B cell (primary cell): ENCODE measurements at places on chromosomes 2 and 18.

- DNase-seq = no peak
Measured at GRCh38 chr2:122886479-122887145, 1131.2 kb downstream of the TSN start.

DNA sequence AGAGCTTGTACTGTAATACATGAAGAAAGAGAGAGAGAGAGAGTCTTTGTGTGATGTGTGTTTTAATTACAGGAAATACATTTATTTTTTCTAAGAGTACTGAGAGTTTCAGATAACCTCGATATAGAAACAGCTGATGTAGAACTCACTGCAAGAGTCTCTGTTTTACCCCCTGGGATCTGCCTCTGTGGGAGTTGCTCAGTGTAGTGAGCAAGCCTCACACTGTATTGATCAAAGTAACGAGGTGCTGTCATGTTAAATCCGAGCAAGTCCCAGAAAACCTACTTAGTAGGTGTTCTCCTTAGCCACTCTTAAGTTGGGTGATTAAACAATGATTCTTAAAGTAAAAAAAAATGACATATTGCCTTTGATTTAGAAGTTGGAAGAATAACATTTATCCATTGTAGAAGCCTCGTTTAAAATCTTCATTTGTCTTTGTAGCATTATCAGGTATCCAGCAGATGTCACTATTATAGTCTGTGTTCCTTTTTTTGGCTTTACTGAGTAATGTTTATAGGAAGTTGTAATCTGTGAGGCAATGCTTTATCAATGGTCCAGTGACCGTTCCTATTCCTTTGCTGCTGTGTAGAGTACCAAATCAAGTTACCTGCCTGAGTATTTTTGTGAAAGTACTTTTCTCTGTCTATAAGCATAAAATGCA lies 219.0 kb downstream of the MYO3B start:
- DNase-seq = no peak

GRCh38 chr2:16318474-16319195 lies 347.0 kb downstream of the CYRIA start:
- no peak for DNase-seq

- no peak for DNase-seq
Measured at GRCh38 chr18:32877371-32877770, 104.5 kb upstream of the KLHL14 start.

DNA sequence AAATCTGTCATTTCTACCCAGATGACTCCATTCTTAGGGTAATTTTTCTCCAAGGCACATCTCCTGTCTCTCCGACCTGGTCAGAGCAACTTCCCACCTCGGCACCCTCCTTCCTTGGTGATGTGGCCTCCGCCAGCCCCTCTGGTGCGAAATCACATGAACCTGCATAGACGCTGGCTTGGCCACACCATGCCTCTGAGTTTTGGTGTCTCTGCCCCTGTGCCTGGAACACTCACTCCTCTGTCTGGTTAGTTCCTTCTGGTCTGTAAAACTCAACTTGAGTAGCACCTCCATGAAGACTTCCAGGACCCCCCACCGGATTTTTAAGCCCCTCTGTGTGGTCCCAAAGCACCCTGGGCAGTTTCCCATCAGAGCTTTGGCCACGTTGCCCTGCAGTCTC lies 83.2 kb upstream of the OTOS start:
- no peak for DNase-seq

DNA sequence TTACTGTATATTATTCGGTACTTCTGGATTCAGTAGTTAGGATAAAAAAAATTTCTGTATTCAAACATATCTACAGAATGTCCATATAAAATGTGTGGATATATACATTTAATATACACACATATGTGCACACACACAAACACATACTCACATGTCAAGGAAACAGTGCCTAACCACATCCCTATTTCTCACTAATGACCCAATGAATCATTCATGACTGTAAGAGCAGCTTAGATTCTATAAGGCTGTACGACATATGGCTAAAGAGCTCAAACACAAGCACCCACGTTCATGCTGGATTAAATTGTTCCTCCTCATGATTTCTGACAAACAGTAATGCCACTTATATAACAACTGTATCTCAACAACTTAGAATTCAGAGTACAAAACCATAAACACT lies 457.3 kb downstream of the ADCYAP1 start:
- DNase-seq = no peak

DNA sequence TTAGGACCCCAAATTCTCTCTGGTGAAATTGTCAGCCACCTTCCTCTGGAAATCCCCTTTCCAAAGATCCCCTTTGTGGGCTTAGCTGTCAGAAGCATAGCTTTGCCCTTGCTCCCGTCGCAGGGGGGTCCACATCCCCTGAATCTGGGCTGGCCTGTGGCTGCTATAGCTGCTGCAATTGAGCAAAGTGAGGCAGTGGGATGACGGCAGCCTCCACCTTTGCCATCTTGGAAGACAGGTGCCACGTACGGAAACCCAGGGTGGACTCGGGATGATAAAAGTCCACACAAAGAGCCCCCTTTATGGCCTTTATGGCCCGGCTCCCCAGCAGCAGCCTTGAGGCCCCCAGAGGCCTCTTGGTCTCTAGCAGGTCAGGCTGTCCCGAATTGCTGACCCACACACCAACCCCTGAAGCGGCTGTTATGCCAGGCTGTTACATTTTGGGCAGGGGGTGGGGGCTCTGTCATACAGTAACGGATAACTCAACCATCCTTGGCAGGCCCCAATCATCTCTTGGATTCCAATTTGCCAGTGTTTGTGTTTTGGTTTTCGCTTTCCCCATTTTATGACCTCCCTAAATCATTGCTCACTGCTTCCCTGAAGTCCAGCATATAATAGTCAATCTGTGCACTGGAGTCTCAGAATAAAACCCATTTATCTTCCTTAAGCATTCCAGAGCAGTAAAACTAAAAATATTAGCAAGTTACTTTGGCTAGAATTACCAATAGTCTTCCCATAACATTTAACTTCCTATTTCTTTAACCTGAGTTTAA lies 33.2 kb upstream of the ID2 start:
- no peak for DNase-seq

DNA sequence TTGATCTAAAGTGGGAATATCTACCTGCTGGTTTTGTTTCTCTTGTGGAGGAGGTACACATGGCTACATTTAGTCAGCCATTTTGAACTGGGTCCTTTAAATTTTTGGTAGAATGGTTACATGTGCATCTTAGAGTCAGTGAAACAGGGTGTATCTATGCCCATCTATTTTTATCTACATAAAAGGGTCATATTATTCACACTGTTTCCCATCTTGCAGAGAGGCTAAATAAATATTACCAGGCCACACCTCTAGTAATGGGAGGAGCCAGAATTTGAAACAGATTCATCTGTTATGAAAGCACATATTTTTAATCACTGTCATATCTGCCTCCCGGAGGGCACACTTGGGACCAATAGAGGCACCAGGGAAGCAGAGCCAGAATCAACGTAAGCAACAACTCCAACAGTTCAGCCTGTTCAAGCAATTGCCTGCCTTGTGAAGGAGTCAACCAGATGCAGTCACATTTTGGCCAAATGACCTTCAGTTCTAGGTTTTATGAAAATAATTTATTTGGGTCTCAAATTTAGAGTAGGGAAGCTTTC lies 376.8 kb downstream of the TSN start:
- no peak for DNase-seq

DNA sequence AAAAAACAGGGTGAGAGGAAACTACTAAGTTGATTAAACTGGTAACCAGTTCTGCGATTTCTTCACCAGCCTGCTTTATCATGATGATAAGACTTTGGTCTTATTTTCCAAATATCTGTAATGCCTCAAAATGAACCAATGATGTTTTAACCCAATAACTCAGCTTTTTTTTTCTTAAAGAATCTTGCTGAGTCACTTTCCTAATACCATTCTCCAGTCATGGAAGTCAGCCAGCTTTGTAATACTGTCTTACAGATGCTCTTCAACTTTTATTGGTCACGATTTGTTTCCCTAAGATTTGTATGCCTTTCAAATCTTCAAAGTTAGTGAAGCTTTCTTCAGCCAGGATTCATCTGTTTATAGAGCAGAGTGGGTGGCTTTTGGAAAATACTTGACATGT lies 47.7 kb upstream of the SMIM21 start:
- DNase-seq = no peak

GRCh38 chr2:28438532-28439063 lies 45.9 kb downstream of the FOSL2 start:
- no peak for DNase-seq

DNA sequence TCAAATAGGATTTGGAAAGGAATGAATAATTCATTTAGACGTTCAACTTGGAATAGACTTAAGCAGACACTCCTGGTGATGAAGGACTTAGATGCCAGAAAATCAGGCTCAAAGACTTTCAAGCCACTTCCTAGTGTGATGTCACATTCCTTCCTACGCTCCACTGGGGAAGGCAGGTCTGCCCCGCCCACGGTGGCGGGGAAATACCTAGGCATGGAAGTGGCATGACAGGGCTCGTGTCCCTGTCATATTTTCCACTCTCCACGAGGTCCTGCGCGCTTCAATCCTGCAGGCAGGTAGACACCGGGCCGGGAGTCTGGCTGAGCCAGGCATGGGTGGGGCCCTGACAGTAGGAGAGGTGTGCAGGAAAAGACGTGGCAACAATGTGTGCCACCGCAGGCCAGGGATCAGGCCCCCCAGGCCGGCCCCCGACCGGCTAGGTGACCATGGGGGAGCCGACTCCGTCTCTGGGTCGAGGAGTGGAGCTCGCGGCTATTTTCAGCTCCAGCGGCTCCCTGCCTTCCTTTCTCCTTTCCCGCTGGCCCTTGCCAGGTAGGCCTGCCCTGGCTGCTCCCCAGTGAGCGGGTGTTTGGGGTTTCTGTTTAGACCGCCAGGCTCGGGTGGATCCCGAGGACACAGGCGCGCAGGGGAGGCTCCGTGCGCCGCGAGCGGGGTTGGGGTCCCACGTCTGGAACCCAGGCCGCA lies at the start of gene IL1RL2:
Gene IL1RL2, plus strand, starts transcription at position 233 of the 705 bp plus-strand sequence. CDS start 845 bp downstream, outside the sequence.
- DNase-seq = no peak

- peak; percentile 54 for DNase-seq
Measured at GRCh38 chr2:24421668-24422067, 61.3 kb upstream of the ITSN2 start.

- no peak for DNase-seq
Measured at GRCh38 chr2:32812316-32812715, 134.4 kb upstream of the LTBP1 start.

GRCh38 chr2:95062242-95063085 lies 37.0 kb downstream of the MAL start:
- DNase-seq = no peak

DNA sequence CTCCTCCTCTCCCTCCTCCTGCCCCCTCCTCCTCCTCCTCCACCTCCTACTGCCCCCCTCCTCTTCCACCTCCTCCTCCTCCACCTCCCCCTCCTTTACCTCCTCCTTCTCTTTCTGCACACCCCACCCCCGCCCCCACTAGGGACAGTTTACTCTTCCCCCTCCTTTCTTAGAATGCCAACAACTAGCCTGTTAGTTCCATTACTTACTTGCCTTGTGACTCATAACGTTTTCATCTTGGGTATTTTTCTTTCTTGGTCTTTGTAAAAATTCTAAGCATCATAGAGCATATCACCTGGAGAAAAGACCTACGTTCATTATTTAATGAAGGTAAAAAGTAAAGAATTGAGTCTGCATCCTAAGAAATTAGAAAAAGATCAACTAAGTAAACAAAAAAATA lies 165.3 kb downstream of the NEDD4L start:
- DNase-seq = no peak

- DNase-seq = no peak
Measured at GRCh38 chr18:79577451-79578395, 101.9 kb upstream of the CTDP1 start.

- DNase-seq = no peak
Measured at GRCh38 chr18:59740141-59740540, 42.9 kb upstream of the CCBE1 start.

- DNase-seq = no peak
Measured at GRCh38 chr2:32732912-32733472, 105.1 kb downstream of the TTC27 start.

- DNase-seq = no peak
Measured at GRCh38 chr18:12376034-12376753, 833 bp downstream of the AFG3L2 start.

GRCh38 chr18:34744569-34744968 lies 34.5 kb downstream of the DTNA start:
- DNase-seq = no peak

- DNase-seq = no peak
Measured at GRCh38 chr2:75360945-75361344, 161.6 kb upstream of the TACR1 start.

GRCh38 chr2:121093692-121094091 lies 191.3 kb downstream of the TFCP2L1 start:
- no peak for DNase-seq

- DNase-seq = no peak
Measured at GRCh38 chr2:132638313-132639040, 31.5 kb downstream of the LYPD1 start.

DNA sequence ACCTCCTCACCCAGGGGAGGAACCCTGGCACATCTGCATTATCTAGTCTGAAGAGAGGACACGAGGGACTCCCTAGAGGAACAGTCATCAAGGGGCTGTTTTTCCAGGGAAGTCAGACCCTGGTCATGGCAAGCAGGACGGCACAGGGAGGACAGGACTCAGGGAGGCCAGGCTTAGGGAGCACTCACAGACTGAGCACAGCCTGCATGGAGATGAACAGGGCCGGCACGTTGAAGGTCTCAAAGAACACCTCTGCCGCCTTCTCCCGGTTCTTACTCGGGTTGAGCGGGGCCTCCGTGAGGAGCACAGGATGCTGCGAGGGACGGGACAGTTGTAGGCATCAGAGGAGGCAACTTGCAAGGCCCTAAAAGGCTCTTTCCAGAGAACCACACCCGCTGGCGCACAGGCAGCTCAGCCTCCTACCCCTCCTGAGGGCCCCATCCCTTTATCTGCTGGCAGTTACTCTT lies 5.1 kb downstream of the ACTR1B start:
- DNase-seq = no peak

- DNase-seq = no peak
Measured at GRCh38 chr18:49922228-49922627, 108.9 kb upstream of the ACAA2 start.

DNA sequence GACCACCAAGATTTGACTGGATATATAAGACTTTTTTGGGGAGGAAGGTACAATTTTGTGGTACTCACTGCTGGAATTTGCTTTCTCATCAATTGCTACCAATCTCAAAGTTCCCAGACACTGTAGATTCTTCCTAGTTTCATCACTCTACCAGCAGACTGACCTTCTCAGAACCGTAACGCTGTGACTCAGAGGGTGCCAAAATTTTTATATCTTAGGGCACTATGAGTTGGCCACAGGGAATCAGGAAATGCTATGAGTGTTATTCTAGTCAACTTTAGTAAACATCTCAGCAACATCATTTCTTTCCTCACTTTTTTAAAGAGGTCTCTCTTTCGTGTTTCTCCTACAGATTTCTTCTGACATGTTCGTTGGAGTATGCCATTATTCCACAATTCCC lies 499.0 kb downstream of the TMX3 start:
- DNase-seq = no peak
